Endothelial cell (in vitro differentiated cells): ENCODE measurements at places on chromosomes 1 and 21.

GRCh38 chr1:213055767-213056166, 4.7 kb downstream of the RPS6KC1 start:
- DNase-seq: no peak

DNA sequence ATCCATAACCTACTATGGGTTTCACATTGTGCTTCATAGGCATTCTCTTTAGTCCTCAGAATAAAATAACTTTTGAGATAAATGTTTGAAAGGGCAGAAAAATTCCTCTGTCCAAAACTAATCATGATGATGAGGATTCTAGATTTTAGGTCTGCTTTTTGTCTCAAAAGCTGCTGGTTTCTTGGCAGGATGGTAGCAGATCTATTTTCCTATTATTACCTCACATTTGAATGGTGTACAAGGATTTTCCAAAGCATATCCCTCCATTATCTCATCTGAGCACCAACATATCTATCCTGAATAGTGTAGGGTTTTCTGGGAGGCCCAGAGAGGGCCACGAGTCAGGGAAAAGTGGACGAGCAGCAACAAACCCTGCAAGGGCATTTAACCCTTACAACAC, 201.9 kb downstream of the PLPP3 start:
- DNase-seq: no peak

- no peak for DNase-seq
These were observed 176.0 kb downstream of the C1orf21 start for GRCh38 chr1:184562806-184563205.

DNA sequence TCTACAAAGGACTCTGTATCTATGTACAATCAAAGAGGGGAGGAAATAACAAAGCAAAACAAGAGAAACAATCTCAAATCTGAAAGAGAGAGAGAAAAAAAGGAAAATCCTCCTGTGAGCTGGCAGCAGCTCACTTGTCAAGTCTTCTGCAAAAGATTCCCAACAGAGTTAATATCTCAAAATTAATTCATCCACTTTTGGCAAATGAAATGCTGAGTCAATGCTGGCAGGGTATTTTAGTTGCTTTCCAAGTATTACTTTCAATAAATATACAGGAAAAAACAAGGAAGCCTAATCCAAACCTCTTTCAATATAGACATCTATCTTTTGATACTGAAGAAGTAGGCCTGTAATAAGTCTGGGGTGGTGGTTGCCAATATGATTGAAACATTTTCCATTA, 613.9 kb upstream of the NEGR1 start:
- DNase-seq: no peak

DNA sequence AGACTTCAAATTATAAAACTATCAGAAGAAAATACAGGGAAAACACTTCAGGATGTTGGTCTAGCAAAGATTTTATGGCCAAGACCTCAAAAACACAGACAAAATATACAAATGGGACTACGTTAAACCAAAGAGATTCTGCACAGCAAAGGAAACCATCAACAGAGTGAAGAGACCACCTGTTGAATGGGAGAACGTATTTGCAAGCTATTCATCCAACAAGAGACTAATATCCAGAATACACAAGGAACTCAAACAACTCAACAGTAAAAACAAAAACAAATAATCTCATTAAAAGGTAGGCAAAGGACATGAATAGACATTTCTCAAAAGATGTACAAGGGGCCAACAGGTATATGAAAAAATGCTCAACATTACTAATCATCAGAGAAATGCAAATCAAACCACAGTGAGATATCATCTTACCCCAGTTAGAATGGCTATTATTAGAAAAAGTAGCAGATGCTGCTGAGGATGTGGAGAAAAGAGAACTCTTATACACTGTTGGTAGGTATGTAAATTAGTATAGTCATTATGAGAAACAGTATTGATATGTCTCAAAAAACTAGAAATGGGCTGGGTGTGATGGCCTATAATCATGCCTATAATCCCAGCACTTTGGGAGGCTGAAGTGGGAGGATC, 112.6 kb downstream of the LRIG2 start:
- DNase-seq: no peak

DNA sequence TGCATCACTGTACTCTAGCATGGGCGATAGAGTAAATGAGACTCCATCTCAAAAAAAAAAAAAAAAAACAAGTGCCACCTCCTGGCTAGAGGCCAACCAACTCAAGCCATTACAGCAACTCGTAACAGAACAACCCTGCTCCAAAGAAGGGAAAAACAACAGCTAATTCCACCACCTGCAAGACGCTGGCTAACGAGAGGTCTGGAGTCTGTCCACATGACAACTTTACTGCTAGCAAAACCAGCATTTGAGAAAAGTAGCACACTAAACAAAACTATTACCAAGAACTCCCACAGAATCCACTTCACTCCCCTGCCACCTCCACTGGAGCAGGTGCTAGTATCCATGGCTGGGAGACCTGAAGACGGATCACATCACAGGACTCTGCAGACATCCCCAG, 24.1 kb upstream of the EGLN1 start:
- no peak for DNase-seq
